ENCODE measurements at places on chromosomes 3 and 15. TPM values are rescaled to one million over a fixed set of nuclear protein-coding genes. Genes with fewer than 3 reads are reported as not detected.

Gene DGKG
- 1.9 TPM for total RNA-seq

Gene SLC2A2
- total RNA-seq = not detected

Gene ZNF502
- 0.91 TPM for total RNA-seq

Gene ALDH1L1
- total RNA-seq = not detected

Gene USP4
- total RNA-seq = 101 TPM

Gene GRM2
- total RNA-seq = 2.9 TPM

GRCh38 chr3:49714728-49715550 lies 4.5 kb downstream of the AMIGO3 start:
- no peak for DNase-seq
- peaks cover 21% of the 10 kb centered on the region for H3K4me1 ChIP-seq
- H3K36me3 ChIP-seq = no peaks in the 10 kb centered on the region

- no peaks in the 10 kb centered on the region for H3K27me3 ChIP-seq
- no peak overlapping the region for H3K4me3 ChIP-seq
- peaks cover 3% of the 10 kb centered on the region for H3K36me3 ChIP-seq
- no peak for DNase-seq
These were observed 239.1 kb downstream of the MCTP2 start for GRCh38 chr15:94470492-94470891.

DNA sequence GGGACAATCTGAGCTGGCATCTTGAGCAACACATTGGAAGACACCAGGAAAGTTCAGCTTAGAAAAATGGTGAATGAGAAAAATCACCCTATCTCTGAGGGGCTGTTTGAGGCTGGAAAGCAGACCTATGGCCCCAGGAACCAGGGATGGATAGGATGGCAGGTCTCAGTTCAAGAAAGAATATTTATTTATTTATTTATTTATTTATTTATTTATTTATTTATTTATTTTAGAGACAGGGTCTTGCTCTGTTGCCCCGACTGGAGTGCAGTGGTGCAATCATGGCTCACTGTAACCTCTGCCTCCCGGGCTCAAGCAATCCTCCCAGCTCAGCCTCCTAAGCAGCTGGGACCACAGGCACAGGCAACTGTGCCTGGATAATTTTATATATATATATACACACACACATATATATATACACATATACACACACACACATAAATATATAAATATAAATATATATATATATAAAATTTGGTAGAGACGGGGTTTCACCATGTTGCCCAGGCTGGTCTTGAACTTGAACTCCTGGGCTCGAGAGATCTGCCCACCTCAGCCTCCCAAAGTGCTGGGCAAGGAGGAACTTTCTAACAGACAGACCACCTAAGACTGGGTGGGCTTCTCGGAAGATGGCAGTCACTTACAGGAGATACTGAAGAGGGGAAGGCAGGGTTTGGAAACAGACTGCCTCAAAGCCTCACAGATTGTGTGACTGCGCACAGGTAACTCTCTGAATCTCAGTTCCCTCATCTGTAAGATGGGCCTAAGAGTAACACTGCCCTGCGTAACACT lies 29.7 kb downstream of the CCDC13 start:
- H3K4me3 ChIP-seq = no peak overlapping the region
- H3K27ac ChIP-seq = no peak overlapping the region
- no peaks in the 10 kb centered on the region for H3K27me3 ChIP-seq
- DNase-seq = no peak

GRCh38 chr3:147159141-147159540 lies 247.2 kb downstream of the ZIC4 start:
- no peaks in the 10 kb centered on the region for H3K27me3 ChIP-seq
- no peak overlapping the region for H3K27ac ChIP-seq
- H3K36me3 ChIP-seq = no peaks in the 10 kb centered on the region
- H3K4me1 ChIP-seq = no peaks in the 10 kb centered on the region
- no peak overlapping the region for H3K4me3 ChIP-seq
- DNase-seq = no peak

- no peak overlapping the region for H3K27ac ChIP-seq
- H3K4me3 ChIP-seq = no peak overlapping the region
- H3K27me3 ChIP-seq = no peaks in the 10 kb centered on the region
- no peak for DNase-seq
- H3K4me1 ChIP-seq = peaks cover 14% of the 10 kb centered on the region
- H3K36me3 ChIP-seq = peaks cover 11% of the 10 kb centered on the region
These were observed 24.9 kb downstream of the HACL1 start for GRCh38 chr3:15576475-15576874.

DNA sequence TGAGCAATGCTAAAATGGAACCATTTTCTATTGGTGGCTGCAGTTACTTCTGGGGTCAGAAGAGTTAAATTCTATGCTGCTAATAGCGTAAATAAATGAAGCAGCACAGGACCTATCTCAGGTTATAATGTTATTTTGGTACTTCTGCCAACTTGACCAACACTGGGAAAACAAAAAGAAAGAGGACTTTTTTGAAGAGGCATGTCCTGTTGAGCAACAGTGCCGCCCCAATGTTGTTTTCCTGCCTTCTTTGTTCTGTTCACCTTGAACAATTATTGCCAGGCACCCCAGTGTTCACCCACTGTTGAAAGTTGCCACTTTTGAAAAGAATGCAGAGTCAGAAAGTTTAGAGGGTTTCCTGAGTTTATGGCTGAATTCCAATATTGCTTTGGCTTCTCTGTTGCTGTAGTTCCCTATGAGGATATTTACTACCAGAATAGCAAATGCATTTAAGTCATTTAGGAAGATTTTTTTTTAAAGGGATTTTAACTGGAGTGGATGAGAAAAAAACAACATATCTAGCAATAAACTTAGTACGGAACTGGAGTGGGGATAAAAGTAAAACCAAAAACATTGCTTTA lies 679.0 kb upstream of the DPPA4 start:
- peaks cover 4% of the 10 kb centered on the region for H3K4me1 ChIP-seq
- H3K27ac ChIP-seq = no peak overlapping the region
- no peak for DNase-seq
- no peaks in the 10 kb centered on the region for H3K27me3 ChIP-seq

- DNase-seq = no peak
- no peak overlapping the region for H3K4me3 ChIP-seq
- no peaks in the 10 kb centered on the region for H3K36me3 ChIP-seq
- no peaks in the 10 kb centered on the region for H3K27me3 ChIP-seq
These were observed 472.7 kb upstream of the ARL6 start for GRCh38 chr3:97291901-97292300.

DNA sequence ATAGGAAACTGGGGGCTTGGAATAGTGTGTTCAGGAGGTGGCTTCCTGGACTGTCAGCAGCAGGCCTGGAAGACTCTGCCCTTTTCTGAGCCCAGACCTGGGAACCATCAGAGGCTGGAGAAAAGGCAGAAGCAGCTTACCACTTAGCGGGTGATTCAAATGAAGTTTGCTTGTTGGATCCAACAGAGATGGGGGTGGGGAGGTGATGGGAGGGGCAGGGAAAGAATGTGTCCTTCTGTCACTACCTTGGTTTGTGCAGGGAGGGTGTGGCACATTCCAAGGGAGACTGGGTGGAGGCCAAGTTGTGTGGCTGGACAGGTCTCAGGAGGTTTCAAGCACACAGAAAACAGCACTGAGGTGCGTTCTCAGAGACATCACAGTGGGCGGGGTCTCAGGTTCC lies 58.8 kb downstream of the TRAK1 start:
- H3K4me3 ChIP-seq = no peak overlapping the region
- no peak for DNase-seq
- H3K36me3 ChIP-seq = peaks cover 5% of the 10 kb centered on the region
- H3K27ac ChIP-seq = no peak overlapping the region
- no peaks in the 10 kb centered on the region for H3K27me3 ChIP-seq

DNA sequence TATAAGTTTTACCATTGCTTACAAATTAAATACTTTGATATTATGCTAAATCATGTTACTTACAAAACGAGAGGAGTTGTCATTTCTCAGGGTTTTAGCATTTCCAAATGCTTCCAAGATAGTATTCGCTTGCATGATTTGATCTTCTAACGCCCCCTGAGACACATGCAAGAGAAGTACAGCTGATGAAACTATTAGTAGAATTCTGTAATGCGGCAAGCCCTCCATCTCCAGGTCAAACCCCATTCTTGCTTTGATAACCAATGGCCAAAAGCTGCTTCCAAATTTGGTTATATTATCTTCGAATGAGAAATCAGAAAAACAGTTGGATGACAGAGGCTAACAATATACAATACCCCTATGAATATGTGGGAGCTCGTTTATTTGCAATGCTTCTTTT lies 14.7 kb downstream of the MYH15 start:
- H3K36me3 ChIP-seq = peaks cover 5% of the 10 kb centered on the region
- H3K27ac ChIP-seq = no peak overlapping the region
- H3K27me3 ChIP-seq = peaks cover 37% of the 10 kb centered on the region

GRCh38 chr3:15107075-15107947 lies 8.4 kb upstream of the RBSN start:
- no peak overlapping the region for H3K4me3 ChIP-seq
- H3K36me3 ChIP-seq = no peaks in the 10 kb centered on the region
- peak overlapping the region; percentile 67 for H3K27ac ChIP-seq
- peaks cover 10% of the 10 kb centered on the region for H3K4me1 ChIP-seq

DNA sequence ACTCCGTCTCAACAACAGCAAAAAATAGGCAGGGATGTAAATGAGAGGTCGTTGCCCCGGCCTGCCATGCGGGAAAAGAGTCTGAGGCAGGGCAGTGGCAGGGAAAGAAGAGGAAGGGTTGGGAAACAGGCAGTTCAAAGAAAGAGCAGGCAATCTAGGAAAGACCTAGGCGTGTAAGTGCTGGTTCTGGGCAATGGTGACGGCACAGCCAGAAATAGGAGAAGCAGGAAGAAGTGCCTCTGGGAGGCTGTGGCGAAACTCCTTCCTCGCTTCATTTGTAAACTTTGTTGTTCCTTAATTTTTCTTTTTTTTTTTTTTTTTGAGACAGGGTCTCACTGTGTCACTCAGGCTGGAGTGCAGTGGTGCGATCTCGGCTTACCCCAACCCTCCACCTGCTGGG lies 4.3 kb downstream of the SLC51A start:
- H3K27me3 ChIP-seq = no peaks in the 10 kb centered on the region
- no peak for DNase-seq
- H3K36me3 ChIP-seq = no peaks in the 10 kb centered on the region

DNA sequence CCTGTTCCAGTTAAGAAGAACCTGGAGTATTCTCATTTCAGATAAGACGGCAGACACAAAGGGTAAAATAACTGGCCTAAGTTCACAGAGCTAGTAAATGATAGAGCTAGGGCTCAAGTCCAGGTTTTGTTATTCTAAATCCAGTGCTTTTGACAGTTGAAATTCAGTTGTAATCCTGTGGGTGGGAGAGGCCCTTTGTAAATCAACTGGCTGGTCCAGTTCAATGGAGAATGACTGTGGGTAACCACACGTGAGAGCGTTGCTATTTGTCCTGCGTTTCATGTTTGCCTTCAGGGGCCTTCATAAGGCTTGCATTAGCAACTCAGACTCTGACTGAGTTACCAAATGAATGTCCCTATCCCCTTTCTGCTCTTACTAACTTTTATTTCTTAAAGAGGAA lies 24.2 kb upstream of the CD96 start:
- H3K4me3 ChIP-seq = no peak overlapping the region
- peaks cover 2% of the 10 kb centered on the region for H3K36me3 ChIP-seq

DNA sequence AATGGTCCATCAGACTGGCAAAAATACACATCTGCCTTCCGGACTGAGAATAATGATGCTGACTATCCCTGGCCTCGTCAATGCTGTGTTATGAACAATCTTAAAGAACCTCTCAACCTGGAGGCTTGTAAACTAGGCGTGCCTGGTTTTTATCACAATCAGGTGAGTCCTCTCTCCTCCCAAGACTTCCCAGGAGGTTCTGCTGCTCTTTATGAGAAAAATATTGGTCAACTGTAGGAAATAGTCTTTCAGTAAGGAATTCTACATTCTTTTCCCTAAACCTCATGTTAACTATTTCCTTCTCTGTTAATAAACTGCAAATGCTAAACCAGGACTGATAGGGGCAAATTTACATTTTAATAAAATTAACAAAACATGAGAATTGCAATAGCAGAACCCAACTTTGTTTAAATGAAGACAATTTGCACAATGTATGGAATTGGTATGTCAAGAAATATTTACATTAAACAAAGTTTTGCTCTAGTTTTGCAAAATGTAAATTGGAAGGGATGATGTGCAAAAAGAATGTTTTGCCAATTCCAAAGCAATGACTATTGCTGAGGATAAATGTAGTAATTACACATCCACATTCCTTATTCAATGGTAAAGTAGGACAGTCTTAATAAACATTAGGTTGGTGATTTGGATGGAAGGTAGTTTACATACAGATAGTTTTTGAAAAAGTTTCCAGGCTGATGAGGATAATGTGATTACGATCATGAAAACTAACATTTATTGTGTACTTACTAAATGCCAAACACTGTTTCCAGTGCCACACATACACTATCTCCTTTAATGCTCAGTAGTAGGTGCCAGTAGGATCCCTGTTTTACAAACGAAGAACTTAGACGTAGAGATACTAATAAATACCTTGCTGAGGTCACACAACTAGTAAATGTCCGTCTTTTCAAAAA lies 21.1 kb downstream of the UPK1B start:
- no peak overlapping the region for H3K27ac ChIP-seq
- H3K4me3 ChIP-seq = no peak overlapping the region
- peaks cover 6% of the 10 kb centered on the region for H3K36me3 ChIP-seq
- peaks cover 12% of the 10 kb centered on the region for H3K27me3 ChIP-seq
- H3K4me1 ChIP-seq = no peaks in the 10 kb centered on the region
